ENCODE measurements at places on chromosomes 7 and 10. TPM values are rescaled to one million over a fixed set of nuclear protein-coding genes. Genes with fewer than 3 reads are reported as not detected.

GRCh38 chr7:116951366-116952292 lies 1.7 kb upstream of the ST7 start:
- no peak for DNase-seq

- DNase-seq: no peak
These were observed 124.7 kb downstream of the WDR37 start for GRCh38 chr10:1180836-1181235.

The NUTM2E gene
- 1.1 TPM for total RNA-seq

DNA sequence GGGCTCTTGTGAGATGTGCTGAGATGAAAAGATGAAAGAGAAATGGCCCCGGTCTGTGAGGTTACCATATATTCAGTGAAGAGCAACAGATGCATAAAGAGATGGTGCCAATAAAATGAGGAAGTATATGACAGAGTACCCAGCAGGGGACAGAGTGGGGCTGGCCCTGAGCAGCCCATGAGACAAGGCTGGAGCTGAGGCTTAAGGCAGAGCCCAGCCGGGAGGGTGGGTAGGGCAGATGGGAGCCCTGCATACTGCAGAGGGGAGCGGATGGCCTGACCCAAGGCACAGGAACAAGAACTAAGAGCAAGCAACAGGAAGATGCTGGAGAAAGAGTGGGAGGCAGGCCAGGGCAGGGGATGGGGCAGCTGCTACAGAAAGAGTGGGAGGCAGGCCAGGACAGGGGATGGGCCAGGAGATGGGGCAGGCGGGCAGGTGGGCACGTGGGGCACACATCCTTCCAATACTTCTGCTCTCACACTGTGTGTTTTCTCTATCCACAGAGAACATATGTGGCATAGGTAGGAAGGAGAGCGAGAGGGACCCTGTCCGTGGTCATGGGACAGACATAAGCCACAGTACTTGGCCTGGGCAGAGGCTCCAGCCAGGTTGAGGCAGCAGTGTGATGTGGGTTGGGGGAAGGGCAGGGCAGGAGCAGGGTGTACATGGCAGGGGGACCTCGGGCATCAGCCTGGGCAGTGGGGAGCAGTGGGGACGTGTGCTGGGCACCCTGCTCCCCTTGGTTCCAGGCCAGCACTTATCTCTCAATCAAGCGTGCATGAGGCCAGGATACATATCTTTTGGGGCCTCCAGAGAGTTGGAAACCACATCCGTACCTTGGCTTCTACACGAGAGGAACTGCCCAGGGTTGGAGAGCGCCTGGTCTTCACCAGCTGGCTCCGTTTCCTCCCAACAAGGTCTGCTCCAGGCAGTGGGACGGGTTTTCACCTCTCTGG lies 91.6 kb upstream of the IKZF1 start:
- DNase-seq: no peak

The ZNF727 gene
- total RNA-seq: 0.20 TPM

The TFR2 gene
- total RNA-seq: 5.4 TPM

DNA sequence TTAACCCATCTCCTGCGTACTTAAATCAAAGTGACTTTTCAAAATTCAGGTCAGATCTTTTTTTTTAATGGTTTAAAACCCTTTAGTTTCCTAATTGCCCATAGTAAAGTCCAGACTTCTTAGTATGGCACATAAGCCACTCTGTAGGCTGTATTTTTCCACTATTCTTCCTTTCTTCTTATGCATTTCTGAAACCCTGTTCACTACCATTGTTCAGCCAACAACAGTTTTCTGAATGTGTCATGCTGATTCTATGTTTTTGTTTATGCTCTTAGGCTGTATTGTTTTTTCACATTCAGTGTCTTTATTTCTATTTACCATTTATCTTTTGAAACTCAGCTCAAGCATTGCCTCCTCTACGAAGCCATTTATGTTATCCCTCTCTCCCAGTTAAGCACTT lies 26.7 kb downstream of the CCSER2 start:
- no peak for DNase-seq

GRCh38 chr10:117884093-117884492 lies 162.6 kb downstream of the RAB11FIP2 start:
- DNase-seq: no peak

The FFAR4 gene
- not detected for total RNA-seq

GRCh38 chr7:158329686-158330085 lies 257.9 kb downstream of the PTPRN2 start:
- DNase-seq: no peak

The CD36 gene
- total RNA-seq: 3.6 TPM

DNA sequence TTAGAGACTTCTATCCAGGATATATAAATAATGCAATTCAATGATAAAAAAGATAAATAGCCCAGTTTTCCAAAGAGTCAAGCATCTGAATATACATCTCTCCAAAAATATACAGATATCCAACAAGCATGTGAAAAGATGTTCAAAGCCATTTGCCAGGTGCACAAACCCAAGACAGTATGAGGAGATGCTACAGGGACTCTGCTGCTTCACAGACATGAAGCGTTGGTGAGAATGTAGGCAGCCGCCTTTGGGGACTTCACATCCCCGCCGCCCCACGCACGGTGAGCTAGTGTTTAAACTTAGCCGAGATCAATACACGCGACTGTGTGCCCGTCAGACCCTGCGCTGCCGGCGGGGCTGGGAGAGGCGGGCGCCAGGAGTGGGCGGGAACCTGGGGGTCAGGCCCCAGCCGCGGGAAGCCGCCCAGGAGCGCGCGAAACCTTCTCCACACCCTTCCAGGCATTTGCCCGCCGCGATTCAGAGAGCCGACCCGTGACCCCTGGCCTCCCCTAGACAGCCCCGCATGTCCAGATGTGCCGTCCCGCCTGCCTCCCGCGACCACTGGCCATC lies 927 bp upstream of the ALOX5 start:
- DNase-seq: peak; percentile 16

DNA sequence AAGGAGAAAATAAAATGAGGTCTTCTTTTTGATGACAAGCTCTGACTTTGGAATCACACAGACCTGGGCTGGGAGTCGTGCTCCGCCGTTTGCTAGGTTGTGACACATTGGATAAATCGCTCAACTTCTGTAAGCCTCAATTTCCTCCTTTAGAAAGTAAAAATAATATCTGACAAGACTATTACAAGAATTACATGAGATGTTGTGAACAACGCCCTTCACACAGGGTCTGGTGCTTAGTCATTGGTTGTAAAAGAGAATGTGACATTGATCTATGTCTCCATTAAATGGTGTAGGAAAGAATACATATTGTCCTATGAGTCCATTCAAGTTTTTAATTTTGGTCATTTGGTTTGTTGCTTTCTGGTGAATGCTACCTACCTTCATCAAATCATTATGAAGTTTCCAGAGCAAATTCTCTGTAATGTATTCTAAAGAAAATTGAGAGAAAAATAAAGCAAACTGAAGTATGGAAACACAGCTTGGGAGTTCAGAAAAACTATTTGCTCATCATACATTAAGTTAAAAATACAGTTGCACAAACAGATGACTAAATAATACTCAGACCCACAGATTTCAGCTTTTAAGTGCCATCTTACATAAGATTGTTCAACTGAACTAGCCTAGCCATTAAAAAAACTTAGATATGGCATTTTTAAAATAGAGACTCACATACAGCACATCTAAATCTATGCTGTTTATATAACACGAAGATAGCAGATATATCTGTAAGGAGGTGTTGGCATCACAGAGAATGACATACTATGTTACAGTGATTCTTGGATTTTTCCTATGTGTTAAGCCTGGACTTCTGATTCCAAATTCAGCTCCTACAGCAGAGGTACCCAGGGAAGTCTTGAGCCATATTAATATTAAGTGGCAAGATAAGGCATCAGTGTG lies 12.3 kb upstream of the ADRB1 start:
- DNase-seq: no peak

The TEX47 gene
- not detected for total RNA-seq

DNA sequence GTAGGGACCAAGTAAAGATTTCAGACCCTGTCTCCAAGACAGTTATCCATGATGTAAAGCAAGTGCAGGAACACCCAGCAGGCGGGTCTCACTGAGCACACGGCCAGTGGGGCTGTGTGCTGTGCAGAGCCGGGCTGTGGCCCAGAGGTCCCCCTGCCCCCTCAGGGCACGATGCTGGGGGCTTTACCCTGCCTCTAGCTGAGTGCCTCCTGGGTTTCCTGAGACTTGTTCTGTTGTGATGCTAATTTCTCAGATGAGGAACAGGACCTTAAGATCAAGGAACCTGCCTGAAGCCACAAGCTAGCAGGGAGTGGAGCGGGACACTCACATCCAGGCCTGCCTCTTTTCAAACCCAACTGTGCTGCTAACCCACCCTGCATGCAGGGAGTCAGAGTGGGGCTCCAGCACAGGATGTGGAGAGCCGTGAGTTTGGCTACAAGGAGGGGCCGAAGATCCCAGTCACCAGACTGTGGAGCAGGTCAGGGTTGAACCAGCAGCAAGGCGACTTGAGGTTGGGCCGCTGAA lies 76.1 kb upstream of the LYZL2 start:
- no peak for DNase-seq

GRCh38 chr7:66699998-66700397 lies 40.5 kb upstream of the RABGEF1 start:
- no peak for DNase-seq

The CALML3 gene
- total RNA-seq: not detected

The EPHA1 gene
- 34.4 TPM for total RNA-seq

DNA sequence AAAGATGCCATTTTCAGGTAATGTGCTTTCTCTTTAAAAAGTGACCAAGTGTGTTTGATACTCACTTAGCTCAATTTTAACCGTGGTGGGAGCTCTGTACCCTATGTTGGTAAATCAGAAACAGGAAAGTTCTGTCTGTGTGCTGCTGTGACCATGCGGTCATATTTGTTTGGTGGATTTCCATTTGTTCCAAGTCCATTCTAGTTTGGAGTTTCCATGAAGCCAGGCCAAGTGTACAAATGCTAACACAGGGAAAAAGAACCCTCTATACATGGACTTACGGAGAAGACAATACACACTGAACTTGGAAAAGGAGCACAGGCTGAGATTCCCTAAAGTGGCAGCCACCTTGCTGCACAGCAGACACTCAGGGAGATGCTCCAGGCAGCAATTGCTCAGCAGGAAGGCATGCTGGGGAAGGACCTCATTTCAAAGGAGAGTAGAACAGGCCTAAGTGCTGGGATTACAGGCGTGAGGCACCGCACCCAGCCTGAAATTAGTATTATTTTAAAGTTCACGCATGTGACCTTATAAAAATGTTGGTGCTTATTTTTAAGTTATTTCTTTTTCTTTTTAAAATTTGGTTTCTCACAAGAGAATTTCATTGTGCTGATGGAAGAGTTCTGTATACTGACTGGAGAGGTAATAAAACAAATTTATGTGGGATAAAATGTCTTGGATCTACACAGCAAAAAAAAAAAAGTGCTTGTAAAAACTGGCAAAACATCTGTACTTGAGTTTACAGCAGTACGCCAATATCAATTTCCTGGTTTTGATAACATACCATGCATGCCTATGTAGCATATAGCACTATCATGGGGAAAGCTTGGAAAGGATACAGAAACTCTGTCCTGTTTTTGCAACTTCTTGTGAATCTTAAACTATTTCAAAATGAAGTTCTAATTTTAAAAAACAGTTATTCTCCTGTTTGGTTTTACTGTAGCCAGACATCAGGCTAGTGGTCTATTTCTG lies 436.2 kb downstream of the KCNMA1 start:
- no peak for DNase-seq
